ENCODE measurements at places on chromosomes 7 and 10.

DNA sequence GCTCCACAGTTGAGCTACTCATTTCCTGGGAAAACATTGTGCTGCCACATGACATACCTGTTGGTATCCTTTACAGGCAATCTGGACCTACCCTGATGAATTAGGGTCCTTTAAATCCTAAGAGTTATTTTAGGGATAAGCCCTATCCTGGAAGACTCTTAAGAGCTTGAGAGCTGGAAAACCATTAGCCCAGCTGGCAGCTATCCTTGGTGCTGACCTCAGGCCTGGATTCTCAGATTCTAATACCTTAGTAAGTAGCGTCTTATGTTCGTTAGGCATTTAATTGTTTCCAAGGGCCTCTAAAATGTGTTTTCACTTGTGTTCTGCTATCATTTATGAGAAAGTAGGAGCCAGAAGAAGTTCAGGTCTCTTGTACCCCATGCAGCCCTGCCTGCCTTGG is 93.0 kb upstream of the SORCS3 start:
- no peak for DNase-seq

DNA sequence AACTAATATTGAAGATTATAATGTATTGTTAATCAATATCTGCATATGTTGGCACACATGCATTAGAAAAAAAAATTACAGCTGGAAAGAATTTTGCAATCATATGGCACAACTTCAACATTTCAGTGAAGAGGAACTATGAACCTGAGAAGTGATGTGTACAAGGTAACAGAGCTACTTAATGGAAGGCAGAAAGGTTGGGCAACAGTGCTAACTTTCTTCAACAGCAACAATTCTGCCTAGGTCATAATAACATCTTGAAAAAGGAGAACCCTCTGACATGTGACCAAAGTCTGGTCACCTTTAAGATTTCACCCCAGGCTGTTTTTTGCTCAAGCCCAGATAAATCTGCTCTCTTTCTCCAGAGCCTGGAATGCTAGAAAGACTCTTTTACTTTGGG is 47.9 kb upstream of the SKAP2 start:
- DNase-seq = no peak

- no peak for DNase-seq
Measured at GRCh38 chr7:135121868-135122267, 26.0 kb upstream of the TMEM140 start.

DNA sequence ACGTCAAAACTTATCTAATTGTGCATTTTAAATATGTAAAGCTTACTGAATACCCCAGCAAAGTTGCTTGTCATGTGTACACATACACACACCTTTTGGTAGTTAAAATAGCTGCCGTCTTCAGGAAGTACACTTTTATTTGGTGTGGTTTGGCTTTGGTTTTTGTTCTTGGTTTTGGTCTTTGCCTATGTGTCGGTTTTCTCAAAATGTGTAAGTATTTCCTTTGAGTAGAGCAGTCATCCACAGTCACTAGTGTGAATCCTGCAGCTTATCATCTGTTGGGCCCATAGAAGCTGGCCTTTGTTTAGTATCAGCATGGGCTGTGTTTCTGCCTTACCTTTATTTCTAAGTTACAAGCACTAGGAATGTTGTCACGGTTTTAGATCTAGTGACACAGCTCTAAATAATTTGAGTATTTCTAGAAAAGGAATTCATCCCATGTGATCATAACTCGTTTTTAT is 35.3 kb downstream of the NET1 start:
- DNase-seq = peak; percentile 83

DNA sequence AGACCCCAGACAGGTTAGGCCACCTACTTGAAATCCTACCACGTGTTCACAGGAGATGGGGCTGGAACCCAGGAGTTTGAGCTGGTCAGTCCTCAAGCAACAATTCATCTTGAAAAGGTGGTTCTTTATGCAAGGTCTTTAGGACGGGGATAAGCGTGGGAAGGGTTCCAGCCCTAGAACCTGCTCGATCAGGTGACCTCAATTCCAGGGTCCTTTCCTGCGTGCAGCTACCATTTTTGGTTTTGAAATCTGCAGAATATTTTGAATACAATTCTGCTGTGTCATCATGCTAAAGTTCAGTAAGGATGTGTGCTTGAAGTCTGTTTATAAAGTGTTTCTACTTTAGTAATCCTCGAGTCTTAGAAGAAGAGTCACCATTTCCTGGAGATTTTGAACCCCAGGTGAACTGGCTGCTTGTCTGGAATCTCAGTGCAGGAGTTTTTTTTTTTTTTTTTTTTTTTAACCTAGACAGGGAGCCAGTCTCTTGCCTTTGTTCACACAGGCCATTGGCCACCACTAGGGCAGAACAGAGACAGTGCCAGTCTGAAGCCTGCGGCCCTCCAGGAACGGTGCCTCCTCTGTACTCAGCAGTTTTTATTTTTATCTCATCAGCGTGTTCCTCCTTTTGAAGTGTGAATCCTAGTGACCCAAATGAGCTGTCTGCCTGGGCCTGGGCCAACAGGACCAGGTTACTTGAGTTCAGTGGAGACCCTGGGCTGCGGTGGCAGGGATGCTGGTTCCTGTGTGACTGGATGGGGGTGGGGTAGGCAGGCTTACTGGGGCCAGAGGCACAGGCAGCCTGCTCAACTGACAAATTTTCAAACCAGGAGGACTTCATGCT is 54.6 kb downstream of the EEPD1 start:
- no peak for DNase-seq

DNA sequence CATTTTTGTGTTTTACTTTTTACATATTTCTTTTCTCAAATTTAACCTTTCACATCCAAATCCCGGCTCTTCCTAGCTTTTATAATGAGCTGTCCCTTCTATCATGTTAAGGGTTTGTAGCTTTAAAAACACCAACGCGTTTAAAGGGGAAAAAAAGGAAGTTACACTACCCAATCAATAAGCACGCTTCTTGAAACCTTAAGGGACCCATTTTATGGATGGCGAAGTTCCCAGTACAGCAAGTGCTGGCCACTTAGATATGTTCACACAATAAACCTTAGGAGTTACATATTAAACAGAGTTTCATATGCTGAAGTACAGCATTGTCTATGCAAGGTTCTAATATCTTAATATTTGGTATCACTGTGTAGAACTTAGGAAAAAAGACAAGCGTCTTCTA is 1.8 kb downstream of the GNG11 start:
- no peak for DNase-seq

- DNase-seq = no peak
Measured at GRCh38 chr7:100122568-100122967, 3.1 kb downstream of the CNPY4 start.

GRCh38 chr10:118276204-118276603 is 65.9 kb downstream of the FAM204A start:
- DNase-seq = no peak

- DNase-seq = no peak
Measured at GRCh38 chr10:129288999-129289584, 177.9 kb upstream of the MGMT start.

GRCh38 chr10:12414278-12414989 is 65.1 kb downstream of the CAMK1D start:
- no peak for DNase-seq

DNA sequence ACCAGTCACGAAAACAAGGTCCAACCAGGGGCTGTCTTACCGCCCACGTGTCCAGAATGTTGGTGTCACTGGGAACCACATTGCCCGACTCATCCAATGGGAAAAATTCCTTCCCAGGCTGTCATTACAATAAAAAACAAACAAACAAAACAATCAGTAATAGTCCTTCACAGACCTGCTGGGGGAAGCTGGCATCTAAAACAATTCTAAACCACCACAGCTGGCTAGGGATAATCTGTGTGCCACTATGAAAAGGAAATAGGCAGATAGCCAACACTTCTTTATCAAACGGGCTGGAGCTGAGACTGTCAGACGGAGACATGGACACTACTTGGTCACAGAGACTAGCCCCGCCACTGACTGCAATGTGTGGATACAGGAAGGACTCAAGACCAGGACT is 9.2 kb downstream of the AKR1B1 start:
- no peak for DNase-seq

DNA sequence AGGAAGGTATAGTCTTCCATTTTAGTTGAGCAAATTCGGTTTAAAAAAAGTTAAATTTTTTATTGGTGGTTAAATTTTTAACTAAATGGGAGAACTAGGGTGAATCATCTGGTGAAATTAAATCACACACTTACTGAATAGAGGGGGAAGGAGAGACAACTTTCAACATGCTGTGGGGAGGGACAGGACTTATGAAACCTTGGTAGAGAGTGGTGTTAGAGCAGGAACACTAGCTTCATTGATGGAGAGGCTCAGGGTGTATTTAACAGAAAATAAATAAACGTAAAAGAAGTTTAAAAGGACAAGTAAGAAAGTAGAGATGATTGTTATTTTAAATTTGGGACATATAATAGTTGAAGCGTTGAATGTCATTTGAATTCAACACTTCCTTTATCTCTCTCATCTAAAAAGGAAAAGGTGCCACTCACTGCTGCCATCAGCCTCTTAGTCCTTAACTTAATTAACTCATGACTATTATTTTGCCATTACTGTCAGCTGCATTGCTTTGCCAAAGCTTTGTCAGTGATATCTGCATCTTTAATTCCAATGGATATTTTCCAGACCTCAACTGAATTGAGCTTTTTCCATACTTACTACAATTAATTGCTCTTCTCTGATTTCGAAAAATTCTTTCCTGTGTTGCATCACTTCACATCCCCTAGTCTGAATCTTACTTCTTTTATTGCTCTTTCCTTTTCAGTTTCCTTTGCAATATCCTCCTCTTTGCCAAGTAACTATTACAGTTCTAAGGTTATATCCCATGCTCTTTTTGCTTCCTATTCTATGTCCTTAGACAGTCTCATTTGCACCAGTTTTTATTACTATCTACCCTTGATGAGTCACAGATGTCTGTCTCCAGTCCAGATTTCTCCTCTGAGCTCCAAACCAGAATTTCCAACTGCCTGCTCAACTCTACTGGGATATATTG is 71.7 kb downstream of the GNAT3 start:
- no peak for DNase-seq

DNA sequence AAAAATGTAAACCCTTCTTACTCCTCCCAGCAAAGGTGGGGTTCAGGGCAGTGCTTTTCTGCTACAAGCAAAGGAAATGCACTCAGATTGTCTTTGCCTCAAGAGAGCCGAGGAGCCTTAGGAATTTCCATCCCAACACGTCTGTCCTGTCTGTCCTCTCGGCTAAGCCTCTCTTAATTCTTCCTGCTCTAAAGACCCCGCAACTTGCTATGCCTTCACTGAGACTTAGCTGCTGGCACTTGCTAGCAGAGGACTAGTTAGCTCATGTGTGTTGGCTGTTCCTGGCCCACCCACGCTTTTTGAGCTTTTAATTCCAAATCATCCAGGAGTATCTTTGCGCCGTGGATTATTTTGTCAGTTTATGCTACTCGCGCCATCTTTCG is 481 bp upstream of the NPM3 start:
- no peak for DNase-seq

DNA sequence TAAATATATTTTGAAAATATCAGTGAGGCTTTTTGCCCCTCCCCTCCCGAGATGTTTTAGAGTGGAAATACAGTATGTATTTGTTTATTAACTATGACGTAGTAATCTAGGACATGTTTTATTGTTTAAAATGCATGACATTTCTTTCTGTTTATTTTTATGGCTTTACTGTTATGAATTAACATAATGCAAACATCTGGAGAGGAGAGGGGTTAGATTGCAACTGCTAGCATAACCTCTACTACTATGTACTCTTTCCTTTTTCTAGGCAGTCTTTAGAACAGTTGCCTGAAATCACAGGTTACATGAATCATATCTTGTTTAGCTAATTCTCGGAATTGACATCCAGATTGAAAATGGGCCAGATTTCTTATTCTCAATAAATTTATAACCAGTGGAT is 7.4 kb downstream of the BTAF1 start:
- no peak for DNase-seq

GRCh38 chr10:119517235-119518141 is 25.0 kb downstream of the RGS10 start:
- peak; percentile 85 for DNase-seq

DNA sequence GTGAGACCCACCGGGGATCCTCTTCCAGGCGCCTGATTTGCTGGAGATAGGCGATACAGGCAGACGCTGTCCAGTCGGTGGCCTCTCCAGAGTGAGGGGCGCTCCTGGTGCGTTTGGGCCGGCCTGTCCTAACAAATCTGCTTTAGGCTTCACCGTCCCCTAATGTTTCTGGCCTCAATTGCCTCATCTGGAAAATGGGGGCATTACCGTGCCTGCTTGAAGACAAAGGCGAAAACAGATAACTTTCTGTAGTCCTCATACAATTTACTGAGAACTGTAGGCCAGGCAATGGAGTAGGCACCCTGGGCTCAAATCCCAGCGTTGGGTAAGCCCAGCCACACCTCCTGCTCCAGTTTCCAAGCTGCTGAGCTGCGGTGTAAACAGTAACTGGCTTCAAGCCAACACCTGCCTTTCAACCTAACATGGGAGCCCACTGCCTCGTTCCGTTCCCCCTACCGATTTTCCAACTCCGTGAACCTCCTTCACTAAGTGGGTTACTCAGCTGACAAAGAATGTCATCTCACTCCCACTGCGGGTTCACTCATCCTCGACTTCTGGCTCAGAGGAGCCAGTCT is 589 bp upstream of the ZFAND4 start:
- DNase-seq = peak; percentile 24

DNA sequence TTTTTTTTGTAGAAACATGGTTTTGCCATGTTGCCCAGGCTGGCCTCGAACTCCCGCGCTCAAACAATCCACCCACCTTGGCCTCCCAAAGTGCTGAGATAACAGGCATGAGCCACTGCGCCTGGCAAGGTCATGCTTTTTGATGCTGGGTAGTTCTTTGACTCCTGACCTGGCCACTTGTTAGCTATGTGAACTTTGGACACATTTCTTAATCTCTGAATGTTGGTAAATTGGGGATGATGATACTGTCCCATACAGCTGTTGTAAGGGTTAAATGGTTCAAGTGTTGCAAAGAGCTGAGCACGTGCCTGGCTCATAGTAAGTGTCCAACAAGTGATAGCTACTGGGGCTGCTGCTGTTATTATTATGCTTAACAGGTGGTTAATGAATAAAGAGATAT is 2.3 kb downstream of the ZNHIT1 start:
- no peak for DNase-seq

DNA sequence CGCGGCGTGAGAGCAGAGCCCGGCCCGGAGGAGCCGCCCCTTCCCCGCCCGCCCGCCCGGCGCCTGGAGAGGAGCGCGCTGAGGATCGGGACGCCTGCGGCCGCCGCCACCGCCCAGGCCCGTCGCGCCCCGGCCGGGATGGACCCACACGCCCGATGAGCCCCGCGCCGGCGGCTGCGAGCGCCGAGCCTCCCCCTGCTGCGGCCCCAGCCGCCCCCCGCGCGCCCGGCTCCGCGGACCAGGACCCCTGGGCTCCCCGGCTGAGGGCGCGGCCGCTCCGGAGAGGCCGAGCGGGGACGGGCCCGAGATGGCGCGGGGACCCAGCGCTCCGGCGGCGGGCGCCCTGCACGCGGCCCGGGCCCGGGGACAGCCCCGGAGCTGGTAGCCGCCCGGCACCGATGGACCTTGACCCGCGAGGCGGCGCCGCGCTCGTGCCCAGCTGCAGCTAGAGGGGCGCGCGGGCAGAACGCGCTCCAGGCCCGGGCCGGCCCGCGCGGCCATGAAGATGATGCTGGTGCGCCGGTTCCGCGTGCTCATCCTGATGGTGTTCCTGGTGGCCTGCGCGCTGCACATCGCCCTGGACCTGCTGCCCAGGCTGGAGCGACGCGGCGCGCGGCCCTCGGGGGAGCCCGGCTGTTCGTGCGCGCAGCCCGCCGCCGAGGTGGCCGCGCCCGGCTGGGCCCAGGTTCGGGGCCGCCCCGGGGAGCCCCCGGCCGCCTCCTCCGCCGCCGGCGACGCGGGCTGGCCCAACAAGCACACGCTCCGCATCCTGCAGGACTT is 520 bp downstream of the FAM20C start:
- DNase-seq = no peak

Data from GM12865 (cell line).